Fibroblast of skin of right biceps (primary cell): ENCODE measurements at places on chromosomes 1 and 21.
A peak's percentile ranks its signal among the peaks of the same experiment; 100 is the strongest.

- peak; percentile 40 for DNase-seq
Measured at GRCh38 chr1:61093525-61094137, 11.3 kb downstream of the NFIA start.

DNA sequence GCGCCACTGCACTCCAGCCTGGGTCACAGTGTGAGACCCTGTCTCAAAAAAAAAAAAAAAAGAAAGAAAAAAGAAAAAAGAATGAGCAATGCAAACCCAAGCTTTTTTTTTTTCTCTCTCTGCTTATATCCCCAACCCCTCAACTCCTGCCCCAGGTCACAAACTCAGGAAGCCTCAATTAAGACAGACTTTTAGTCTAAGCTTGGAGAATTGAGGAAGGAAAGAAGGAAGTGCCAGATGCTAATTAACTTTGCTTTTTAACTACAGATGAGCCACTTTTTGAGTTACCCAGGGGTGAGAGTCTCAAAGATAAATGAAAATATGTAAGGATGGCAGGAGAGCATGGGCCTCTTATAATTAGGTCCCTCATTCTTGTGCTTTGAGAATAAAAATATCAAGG is 33.3 kb downstream of the PIK3CD start:
- no peak for DNase-seq

DNA sequence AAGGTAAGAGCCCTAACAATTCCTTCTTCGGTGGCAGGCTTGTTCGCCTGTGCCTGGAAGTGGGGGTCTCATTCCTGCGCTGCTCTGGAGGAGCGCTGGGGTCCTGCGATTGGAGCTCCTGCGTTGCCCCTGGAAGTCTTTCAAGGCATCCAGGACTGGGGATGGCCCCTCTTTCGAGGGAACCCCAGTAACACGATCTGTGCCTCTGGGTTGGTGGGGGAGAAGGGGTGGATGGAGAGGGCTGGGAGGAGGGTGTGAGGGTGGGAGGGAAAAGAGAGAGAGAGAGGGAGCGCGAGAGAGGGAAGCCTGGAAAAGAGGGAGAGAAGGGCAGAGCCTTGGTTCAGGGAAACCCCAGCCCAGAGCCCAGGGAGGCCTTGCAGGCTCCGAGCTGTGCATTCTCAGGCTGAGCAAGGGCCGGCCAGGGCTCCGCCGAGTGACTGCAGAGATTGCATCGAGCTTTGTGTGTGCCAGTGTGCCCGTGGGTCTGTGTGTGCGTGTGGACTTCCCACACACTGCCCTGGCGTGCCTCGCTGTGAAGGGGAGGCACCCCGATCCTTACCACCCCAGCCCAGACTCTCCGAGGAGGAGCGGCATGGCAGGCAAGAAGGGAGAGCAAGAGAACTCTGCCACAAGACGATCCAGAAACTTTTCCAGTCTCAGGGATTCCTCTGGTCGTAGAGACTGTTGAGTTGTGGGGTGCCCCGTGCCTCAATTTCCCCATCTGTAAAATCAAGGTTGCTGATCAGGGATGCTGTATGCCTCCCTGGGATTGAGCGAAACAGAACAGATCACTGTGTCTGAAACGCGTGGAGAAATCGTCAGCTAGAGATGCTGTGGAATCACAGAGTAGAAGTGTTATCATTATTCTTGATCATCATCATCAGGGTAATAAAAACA is 619 bp downstream of the BCL9 start:
- DNase-seq = no peak

- DNase-seq = peak; percentile 66
Measured at GRCh38 chr21:25568246-25568645, 39.0 kb downstream of the MRPL39 start.

- peak; percentile 22 for DNase-seq
Measured at GRCh38 chr1:78240191-78240590, 194.4 kb downstream of the GIPC2 start.

DNA sequence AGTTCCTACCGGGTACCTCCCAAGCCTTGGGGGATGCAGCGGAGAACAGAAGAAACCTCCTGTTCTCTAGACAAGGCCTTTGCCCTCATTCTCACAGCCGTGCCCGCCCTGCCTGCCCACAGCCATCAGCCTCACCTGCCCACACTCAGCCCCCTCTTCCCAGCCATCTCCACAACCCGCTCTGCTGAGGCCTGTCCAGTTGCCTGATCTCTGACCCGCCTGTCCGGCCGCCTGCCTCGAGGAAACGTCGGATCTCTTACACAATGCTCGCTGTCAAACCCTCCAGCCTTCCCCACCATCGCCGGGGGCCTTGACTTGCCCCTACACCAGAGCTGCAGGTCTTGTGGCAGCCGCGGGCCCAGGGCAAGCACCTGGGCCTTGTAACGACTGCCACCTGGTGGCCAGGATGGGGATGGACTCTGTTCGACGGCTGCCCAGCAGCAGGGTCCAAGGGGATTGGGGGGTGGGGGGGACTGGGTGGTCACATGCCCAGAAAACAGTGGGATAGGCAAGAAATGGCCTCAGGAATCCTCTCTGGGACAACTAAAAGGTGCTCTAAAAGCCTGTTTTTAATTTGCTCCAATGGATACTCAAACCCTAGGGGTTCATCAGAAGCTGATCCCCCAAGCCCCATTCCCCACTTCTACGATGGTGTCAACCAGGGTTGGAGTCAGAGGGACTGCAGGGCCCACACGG is 31.0 kb downstream of the SLC45A1 start:
- peak; percentile 53 for DNase-seq

DNA sequence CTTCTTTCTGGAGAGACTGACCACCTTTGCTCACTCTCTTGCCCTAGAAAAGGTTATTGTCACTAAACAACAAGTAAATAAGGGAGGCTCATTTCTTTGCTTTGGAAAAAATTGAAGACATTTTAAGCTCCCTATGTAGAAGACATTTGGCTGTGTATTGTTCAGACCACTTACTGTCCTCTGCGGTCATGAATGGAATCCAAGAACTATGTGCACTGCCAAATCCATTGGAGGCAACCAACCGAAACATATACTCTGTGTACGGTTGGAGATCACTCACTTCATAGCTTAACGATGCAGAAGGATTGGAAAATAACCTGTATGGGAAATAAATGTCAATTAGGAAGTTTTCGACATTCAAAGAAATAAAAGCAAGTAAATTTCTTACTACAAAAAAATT is 332.8 kb downstream of the KCTD3 start:
- no peak for DNase-seq

DNA sequence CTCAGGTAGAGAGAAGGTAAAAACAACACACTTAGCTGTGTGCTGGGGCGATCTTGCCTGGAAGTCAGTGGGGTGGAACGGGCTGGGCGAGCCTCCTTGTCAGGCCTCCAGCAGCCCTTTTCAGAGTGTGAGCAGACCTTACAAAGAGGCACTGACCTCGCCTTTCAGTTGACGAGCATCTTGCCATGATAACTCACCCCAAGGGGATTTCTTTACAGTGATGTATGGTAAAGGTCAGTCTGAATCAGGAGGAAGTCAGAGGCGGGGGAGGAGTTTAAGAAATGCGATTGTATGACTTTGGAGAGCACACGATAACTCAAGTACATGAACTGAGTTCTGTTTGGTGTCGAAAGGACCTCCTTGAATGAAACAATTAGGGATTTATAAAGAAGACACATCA is 326.5 kb upstream of the PROX1 start:
- DNase-seq = no peak
